NCI-H1105 treated with DMSO at 0.1 percent for 48 hours (cell line): ENCODE measurements at places on chromosomes 2 and 18.

GRCh38 chr2:10835052-10835970 is 22.7 kb upstream of the PDIA6 start:
- no peak for DNase-seq

GRCh38 chr2:5939553-5939952 is 247.4 kb downstream of the SOX11 start:
- no peak for DNase-seq

- DNase-seq: no peak
These were observed 159.0 kb upstream of the TMEM200C start for GRCh38 chr18:6054256-6054842.

GRCh38 chr2:234960175-234961088 is 8.6 kb downstream of the SH3BP4 start:
- DNase-seq: no peak

- DNase-seq: no peak
These were observed 180.6 kb downstream of the ZNF407 start for GRCh38 chr18:74778191-74778847.
